Epithelial cell of alveolus of lung (primary cell): ENCODE measurements at places on chromosomes 2 and 18. TPM values are rescaled to one million over a fixed set of nuclear protein-coding genes. Genes with fewer than 3 reads are reported as not detected.

The SERPINB10 gene
- not detected in 2 replicates for total RNA-seq

The RTP5 gene
- total RNA-seq: not detected in 2 replicates

The DNAH6 gene
- total RNA-seq: under 0.01 and 0.08 TPM in 2 replicates

The TBC1D8 gene
- 1.9 and 5.0 TPM in 2 replicates for total RNA-seq

The TGIF1 gene
- total RNA-seq: 84.1 and 113 TPM in 2 replicates
